ENCODE measurements at places on chromosomes 16 and 17. TPM values are rescaled to one million over a fixed set of nuclear protein-coding genes. Genes with fewer than 3 reads are reported as not detected.

Gene BCO1
- 0.19 TPM for total RNA-seq

Gene PNPO
- total RNA-seq = 59.4 TPM

Gene ENPP7
- total RNA-seq = not detected

Gene USP43
- total RNA-seq = 3.7 TPM

Gene TEKT5
- not detected for total RNA-seq

Gene ARHGDIG
- total RNA-seq = 1.1 TPM

Gene CDC6
- total RNA-seq = 85.1 TPM

Gene CDRT15
- total RNA-seq = not detected

Gene ADORA2B
- total RNA-seq = 37.2 TPM

Gene HOXB6
- 58.7 TPM for total RNA-seq

Gene ASIC2
- total RNA-seq = not detected

Gene TEDC2
- total RNA-seq = 48.6 TPM

Gene KRT39
- not detected for total RNA-seq

Gene PITPNM3
- 13.0 TPM for total RNA-seq

Gene MYCBPAP
- not detected for total RNA-seq

Gene TAF1C
- total RNA-seq = 37.7 TPM

Gene PYDC1
- total RNA-seq = not detected

Gene ZG16
- not detected for total RNA-seq

Gene CHST6
- not detected for total RNA-seq

Gene ATP1B2
- not detected for total RNA-seq

Gene EFCAB13
- not detected for total RNA-seq

Gene SMG6
- total RNA-seq = 15.1 TPM

Gene CNGB1
- total RNA-seq = 0.12 TPM

Gene HS3ST3B1
- 14.2 TPM for total RNA-seq

Measured in A172 (cell line).